Activated CD8-positive, alpha-beta memory T cell treated with anti-CD3 and anti-CD28 coated beads, Interleukin-2, amount 50 U/mL, for 48 hours (primary cell): ENCODE measurements at places on chromosomes 3 and 15.

- DNase-seq: no peak
Observed at GRCh38 chr3:151813799-151814198, at the start of gene AADAC. Gene AADAC (plus strand): TSS chr3:151814116. CDS start chr3:151814163, 47 bp downstream.

DNA sequence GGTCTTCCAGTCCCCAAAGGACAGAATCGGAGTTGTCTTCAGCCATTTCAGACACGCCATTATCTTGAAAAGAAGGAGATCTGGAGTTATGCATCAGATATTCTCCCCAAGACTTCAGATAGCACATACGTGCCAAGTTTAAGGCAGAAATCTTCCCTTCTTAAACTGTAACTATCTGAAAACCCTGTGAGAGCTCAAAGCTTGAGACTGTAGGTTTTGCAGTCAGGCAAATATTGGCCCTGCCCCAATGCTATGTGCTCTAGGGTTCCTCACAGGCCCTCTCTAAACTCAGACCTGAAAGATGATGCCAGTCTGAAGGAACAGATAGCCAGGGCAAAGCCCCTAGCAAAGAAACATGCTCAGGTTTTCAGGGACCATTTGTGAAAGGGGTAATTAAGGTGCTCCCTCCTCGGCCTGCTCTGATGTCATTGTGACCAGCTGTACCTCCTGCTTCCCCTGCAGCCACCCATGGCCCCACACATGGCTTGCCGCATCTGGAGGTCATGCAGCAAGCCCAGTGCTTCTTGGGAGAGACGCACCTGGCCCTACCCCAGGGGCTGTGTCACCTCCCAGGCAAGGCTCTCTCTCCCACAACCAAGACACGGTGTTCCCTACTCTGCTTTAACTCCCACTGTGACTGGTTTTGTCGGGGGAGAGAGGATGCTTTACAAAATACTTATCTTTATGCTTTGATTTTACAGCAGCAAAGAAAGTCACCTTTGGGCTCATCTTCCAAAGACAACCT, 53.4 kb upstream of the POMGNT2 start:
- no peak for DNase-seq

GRCh38 chr3:89692601-89693000, 585.2 kb downstream of the EPHA3 start:
- DNase-seq: no peak

DNA sequence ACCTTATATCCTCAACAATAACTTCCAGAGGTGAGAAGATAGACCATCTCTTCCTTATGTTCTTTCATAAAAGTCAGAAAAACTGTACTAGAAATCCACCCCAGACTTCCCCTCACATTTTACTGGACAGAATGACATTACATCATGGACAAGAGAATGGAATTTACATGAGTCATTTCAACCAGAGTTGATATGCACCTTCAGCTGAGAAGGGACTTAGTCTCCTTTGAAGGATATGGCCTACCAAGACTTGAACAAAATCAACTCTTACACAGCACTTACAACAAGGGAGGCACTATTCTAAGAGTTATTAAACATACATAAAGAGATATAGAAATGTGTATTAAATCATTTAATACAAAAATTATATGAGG, 380.0 kb upstream of the DPH6 start:
- DNase-seq: no peak

- no peak for DNase-seq
Observed at GRCh38 chr15:34217587-34218225, 7.1 kb upstream of the EMC4 start.

DNA sequence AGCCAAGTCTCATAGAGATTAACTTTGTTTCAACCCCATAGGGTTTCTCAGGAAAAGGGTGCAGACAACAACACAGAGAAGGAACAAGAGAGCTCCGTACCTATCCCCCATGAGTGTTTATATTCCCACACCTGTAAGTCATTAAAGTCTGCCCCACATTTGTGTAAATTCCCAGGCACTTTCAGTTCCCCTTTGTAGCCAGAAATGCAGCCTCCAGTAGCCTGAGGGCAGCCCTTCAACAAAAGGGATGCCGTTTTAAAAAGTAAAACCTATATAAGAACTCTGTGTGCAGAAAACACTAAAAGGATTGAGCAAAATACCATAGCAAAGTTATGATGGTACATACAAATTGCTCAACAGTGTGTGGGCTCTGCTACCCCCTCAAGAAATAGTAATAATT, 59.7 kb upstream of the TMEM108 start:
- DNase-seq: no peak

GRCh38 chr3:7204848-7205156, 343.9 kb downstream of the GRM7 start:
- DNase-seq: no peak

DNA sequence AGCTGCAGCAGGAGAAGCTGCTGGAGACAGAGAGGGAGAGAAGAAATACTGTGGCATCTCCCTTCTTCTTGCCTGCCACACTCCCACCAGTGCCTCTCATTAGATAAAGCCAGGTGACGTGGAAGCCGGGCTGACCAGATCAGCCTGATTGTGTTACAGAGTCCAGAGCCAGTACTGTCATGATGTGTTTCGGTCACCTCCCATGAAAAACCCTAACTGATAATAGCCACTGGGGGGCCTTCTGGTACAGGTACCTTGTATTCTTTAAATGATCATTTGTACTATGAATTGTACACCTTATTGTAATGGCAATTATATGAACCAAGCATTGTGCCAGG, 125.8 kb upstream of the TMEM108 start:
- DNase-seq: no peak

GRCh38 chr3:178671377-178671776, 135.1 kb downstream of the KCNMB2 start:
- DNase-seq: no peak

DNA sequence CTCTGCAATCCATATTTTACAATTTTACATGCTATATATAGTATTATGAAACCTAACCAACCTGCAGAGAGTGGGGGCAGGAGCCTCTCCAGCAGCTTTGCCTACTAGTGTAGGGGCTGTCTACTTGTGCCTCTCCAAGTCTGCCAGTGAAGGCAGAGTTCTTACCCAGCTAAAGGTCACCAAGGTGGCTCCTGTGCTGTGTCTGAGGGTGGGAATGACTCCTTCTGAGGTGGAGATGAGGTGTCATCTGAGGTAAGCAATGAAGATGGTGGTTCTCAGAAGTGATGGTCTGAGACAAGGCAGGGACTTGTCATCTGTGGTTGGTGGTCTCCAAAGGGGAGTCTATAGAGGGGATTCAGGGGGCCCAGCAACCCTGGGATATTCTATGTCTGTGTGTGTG, 47.5 kb downstream of the SACM1L start:
- no peak for DNase-seq

DNA sequence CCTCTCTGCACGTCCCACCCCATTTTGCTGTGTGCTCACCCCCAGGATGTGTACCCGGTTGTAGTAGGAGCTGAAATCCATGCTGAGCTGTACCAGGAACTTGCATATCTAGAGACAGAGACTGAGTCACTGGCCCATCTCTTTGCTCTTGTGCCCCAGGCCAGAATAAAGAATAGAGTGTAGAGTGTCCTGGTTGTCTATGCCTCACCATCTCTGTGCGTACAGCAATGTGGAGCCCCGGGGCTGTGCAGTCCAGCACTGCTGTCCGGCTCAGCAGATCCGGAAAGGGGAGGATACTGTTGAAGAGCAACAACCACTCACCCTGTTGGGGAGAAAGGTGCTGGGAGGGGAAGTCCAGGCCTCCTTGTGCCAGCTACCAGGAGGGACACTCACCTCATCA, 2.6 kb downstream of the DALRD3 start:
- no peak for DNase-seq

DNA sequence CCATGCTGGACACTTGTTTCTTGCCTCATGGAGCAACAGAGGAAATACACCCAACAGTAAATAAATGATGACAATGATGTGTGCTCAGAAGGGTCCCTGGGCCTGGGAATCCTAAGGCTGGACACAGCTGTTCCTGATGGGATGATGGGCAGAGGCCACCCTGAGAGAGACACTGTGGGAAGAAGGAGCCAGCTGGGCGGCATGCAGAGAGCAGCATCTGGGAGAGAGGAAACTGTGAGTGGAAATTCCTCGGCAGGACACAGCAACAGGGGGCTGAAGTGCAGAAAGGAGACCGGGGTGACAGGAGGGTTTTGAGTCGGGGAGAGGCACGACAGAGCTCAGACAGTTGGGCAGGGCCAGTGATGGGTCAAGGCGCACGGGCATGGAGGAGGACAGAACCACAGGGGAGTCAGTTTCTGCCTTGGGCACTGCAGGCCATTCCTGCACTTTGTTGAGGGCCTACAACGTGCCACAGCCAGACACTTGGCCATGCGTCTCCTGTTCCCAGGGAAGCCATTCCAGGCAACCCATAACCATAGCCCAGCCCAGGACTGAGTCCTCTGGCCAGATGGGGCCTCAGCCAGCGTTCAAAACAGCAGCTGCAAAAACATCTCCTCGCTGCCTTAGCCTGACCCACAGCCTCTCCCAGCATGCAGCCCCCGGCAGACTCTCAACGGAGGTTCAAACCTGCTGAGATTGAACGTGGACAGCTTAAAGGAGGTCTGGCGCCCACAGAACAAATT, 36.7 kb upstream of the SLC6A1 start:
- DNase-seq: no peak

- DNase-seq: no peak
Observed at GRCh38 chr3:29514170-29514569, 233.3 kb downstream of the RBMS3 start.

GRCh38 chr3:127067116-127067910, 84.4 kb downstream of the PLXNA1 start:
- DNase-seq: no peak

- no peak for DNase-seq
Observed at GRCh38 chr15:54815556-54815955, 381.2 kb downstream of the RSL24D1 start.

DNA sequence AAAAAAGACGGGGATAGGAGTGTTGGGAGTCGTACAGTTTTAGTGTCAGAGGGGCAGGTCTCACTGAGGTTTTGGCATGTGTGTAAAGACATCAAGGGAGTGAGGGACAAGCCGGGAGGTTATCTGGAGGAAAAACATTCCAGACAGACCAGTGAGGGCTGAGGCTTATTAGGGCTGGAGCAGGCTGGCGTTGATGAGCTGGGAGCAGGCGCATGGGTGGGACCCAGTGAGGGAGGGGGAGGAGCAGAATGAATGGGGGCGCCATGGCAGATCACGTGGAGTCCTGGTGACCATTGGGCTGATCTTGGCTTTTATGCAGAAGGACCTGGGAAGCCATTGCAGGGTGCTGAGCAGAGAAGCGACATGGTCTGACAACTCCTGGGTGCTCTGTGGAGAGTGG, 180.2 kb downstream of the SLCO3A1 start:
- DNase-seq: no peak

DNA sequence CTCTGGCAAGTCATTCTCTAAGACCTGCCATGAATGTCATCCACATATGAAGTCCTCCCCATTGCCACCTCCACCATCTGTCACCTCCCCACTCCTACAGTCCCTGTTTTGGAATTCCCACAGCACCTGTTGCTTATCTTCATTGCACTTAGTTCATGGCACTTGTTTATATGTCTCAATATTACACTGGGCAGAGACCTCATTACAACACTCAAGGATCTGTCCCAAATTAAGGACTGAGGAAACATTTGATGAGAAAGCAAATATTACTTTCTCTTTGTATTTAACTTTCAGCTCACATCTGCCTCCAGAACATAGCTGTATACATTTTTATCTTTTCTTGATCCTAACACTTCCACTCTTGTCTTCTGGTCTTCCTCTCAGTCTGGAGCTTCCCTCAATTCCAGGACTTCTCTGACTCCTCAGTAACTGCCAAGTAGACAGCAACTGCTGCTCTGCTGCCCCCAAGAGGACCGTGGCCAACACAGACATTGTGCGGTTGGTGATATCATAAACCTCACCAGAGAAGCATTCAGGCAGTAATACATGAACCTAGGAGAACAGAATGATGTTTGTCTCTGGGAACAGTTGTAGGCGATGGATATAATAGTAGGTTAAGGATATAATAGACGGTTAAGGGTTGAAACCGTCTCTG, 45.0 kb upstream of the FGF12 start:
- DNase-seq: no peak

- DNase-seq: no peak
Observed at GRCh38 chr15:65845826-65846519, 23.3 kb upstream of the RAB11A start.

DNA sequence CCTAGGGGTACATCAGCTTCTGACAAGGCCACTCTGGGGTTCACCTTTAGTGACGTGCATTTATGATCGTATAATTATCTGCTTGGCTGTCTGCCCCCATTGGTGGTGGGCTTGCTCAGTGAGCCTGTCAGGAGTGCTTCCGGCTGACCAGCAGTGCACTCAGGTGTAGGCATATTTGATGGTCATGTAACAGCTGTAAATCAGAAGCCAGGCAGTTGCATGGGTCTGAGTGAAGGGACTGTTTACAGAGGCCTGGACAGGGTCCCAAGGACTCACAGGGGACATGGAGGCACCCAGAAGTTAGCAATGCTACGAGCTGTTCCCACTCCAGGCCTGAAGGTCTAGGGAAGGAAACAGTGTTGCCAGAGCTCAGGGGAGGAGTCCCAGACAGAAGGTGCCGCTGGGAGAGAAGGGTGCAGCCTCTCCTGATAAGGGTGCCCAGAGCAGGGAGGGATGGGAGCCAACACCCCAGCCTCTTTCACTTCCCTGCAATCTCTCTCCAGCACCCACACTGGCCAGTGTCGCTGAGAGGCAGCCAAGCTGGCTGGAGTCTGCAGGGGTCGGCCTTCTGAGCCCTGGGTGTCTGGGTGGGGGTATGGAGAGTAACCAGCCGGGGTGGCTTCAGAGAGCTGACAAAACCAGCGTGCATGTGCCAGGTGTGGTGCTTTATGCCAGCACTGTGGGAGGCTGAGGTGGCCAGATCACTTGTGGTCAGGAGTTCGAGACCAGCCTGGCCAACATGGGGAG, 61.3 kb upstream of the PRR23E start:
- no peak for DNase-seq

- no peak for DNase-seq
Observed at GRCh38 chr3:33883951-33884561, 85.6 kb downstream of the PDCD6IP start.

DNA sequence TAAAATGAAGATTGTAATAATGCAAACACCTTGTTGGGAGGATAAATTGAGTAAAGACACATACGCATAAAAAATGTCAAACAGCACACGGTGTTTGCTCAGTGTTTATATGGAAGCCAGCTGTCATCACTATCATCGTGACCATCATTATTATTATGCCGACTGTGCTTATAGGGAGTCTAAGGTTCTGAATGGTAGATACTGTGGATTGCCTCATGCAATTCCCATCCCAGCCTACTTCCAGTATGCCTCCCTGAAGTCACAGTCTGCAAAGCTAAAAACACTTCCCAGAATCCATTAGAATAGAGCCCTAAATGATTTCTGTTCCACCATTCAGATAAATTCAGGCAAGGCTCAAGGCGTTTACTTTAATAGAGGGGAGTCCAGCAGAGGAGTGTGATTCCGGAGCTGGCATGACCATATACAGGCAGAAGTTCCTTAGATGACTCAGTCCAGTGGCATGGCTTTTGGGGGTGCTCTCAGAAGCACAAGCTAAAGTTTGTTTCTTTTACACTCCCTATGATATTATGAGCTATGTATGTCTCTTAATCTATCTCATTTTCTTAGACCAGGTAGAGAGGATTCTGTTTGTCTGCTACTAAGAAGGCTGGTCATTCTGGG, 148.7 kb downstream of the MEX3B start:
- DNase-seq: no peak

GRCh38 chr3:38190481-38190881, 25.1 kb downstream of the OXSR1 start:
- no peak for DNase-seq
